ENCODE measurements at places on chromosomes 6 and 20.

GRCh38 chr6:16651871-16652270 lies 109.4 kb downstream of the ATXN1 start:
- no peak for DNase-seq

DNA sequence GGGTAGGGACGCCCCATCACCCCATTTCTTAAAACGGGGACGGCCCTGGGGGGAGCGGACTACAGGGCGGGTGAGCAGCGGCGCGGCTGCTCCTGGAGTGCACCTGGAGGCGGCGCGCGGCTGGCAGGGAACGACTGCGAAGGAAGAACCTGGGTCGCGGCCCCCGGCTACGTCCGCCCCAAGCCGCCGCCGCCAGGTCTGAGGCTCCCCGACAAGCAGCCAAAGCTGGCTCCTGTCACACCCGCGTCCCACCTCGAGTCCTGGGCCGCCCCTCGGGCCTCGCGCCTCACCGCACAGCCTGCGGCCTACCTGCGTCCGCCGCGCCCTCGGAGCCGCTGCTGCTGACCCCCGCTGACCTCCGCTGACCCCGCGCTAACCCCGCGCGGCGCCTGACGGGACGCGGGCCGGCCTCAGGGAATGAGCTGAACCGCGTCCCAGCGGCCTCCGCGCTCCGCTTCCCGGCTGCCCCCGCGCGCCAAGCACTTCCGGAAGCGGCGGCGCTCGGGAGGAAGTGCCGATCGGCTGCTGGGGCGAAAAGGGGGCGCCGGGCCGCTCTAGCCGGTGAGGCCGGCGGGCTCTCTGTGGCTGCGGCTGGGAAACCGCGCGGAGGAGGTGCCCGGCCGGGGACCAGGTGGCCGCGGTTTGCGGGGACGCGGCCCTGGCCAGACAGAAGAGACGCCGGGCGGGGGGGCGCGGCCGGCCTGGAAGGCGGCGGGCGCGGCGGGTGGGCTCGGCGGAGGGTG lies at the start of the genes ARFRP1 and ZGPAT:
Gene ARFRP1 (minus strand): TSS at position 419 of the 743 bp plus-strand sequence. CDS start 885 bp downstream, outside the sequence.
Gene ZGPAT (plus strand): TSS at position 482 of the 743 bp plus-strand sequence. CDS start 542 bp downstream, outside the sequence.
- peak; percentile 48 for DNase-seq

GRCh38 chr6:11132194-11132888 lies 20.8 kb upstream of the ERVFRD-1 start:
- DNase-seq: no peak

DNA sequence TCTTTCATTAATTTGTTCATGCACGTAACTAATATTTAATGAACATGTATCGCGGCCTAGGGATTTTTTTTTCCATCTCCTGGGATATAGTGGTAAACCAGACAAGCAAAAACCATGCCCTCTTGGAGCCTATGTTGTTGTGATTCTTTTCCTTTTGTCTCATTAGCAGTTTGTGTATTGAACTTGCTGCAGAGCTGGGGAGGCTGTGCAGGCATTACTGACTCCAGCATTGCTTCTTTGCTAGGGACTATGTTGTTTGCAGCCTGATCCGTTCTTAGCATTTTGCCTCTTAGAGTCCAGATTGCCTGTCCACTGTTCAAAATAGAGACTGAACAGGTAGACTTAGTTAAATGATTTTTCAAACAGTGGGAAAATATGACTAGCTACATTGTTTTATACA lies 9.7 kb downstream of the SCAF8 start:
- DNase-seq: no peak

- DNase-seq: no peak
Measured at GRCh38 chr6:1759870-1760269, 150.2 kb downstream of the FOXC1 start.

- DNase-seq: no peak
Measured at GRCh38 chr6:44316481-44316880, 3.3 kb upstream of the AARS2 start.

- no peak for DNase-seq
Measured at GRCh38 chr6:136918706-136919105, 3.4 kb upstream of the SLC35D3 start.

GRCh38 chr6:40444811-40445210 lies 142.4 kb downstream of the LRFN2 start:
- no peak for DNase-seq

DNA sequence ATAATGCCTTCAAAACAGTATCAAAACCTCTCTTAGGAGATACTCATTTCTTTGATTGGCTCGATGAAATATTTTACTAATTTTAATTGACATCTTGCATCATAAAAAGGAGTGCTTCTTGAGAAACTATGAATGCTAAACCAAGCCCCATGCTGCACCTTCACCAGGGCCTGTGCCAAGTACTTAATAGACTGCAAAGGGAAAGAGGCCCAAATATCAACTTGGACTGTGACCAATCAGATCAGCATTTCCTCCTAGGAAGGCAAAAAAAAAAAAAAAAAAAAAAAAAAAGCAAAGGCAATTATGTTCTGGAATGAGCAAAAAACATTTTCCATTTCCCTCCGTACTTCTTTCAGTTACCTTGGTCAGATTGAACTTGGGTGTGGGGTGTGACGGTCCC lies 253.0 kb upstream of the SOX4 start:
- no peak for DNase-seq

DNA sequence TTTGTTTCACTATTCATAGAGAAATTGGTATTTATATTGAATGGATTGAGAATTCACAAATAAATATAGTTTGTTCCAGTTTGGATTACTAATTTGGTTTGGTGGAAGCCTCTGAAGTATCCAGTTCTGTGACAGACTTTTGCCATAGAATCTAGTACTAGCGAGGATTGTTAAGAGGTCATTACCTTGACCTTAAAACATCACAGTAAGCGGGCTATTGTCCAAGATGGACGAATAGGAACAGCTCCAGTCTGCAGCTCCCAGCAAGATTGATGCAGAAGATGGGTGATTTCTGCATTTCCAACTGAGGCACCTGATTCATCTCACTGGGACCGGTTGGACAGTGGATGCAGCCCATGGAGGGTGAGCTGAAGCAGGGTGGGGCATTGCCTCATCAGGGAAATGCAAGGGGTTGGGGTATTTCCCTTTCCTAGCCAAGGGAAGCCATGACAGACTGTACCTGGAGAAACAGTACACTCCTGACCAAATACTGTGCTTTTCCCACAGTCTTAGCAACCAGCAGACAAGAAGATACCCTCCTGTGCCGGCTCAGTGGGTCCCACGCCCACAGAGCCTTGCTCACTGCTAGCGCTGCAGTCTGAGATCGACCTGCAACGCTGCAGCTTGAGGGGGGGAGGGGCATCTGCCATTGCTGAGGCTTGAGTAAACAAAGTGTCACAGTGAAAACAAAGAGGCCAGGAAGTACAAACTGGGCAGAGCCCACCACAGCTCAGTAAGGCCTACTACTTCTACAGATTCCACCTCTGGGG lies 66.4 kb upstream of the NEDD9 start:
- no peak for DNase-seq

DNA sequence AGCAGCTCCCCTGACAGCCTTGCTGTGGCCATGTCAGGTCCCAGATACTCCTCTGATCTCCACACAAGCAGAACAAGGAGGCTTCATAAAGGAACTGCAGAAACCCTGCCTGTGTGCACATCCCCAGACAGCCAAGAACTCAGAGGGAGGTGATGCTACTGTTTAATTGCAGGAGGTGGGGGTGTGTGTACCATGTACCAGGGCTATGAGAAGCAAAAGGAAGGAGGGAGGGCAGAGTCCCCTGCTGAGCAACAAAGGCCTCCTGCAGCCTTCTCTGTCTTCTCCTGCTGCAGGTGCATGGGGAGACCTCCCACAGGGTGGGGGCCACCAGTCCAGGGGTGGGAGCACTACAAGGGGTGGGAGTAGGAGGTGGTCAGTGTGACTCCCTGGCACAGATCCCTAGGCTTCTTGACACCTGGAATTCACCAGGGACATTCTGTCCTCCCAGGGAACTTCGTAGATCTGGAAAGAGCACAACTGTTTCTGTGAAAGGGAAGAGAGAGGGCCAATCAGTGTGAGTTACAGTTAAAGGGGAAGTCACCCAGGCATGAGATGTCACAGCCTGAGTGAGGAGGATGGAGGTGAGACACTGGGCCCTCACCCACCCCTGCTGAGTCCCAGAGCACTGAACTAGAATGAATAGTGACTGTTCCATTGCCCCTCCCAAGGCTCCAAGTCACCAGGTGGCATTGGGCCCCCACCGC lies 2.8 kb downstream of the CST2 start:
- DNase-seq: no peak

DNA sequence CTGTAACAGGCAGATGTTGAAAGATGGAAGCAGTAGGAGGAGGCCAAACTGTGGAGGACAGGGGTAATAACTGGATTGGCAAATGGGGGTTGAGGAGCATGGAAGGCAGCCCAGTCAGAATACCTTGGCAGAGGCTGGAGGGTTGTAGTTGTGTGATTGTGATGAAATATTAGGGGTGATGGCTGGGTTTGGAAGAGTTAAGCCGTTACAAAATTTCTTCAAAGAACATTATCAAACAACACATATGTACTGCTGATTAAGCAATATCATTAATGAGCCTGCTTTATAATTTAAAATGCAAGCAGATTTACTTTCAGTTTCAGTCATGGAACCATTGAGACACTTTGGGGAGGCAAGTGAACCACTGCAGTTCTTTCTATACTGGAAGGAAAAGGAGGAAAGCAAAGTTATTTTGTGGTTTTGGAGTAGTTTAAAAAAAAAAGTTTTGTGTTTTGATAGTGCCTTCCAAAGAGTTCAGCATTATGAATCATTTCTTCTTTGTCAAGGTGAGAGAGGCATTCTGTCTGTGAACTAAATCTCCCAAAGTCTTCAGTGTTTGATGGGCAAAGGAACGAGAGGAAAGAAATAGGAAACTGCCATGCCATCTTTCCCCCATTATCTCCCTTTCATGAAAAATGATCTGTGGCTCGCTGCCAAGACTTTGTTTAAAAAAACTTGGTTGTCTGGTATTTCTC lies 20.7 kb downstream of the FOXO3 start:
- DNase-seq: no peak

- DNase-seq: no peak
Measured at GRCh38 chr20:48156521-48156920, 371.2 kb upstream of the SULF2 start.

DNA sequence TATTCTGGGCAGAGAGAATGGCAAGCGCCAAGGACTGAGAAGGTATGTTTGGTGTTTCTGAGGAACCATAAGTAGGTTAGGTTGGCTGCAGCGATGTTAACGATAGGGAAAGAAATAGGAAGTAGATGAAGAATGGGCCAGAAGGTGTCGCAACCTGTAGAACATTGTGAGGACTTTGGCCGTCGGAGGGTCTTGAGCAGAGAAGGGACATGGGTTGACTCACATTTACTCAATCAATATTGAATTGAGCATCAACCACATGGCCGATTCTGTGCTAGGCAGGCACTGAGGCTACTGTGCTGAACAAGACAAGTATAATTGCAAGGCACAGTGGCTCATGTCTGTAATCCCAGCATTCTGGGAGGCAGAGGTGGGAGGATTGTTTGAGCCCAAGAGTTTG lies 26.8 kb upstream of the RPN2 start:
- DNase-seq: no peak

- no peak for DNase-seq
Measured at GRCh38 chr6:30861257-30862048, 22.9 kb upstream of the DDR1 start.

DNA sequence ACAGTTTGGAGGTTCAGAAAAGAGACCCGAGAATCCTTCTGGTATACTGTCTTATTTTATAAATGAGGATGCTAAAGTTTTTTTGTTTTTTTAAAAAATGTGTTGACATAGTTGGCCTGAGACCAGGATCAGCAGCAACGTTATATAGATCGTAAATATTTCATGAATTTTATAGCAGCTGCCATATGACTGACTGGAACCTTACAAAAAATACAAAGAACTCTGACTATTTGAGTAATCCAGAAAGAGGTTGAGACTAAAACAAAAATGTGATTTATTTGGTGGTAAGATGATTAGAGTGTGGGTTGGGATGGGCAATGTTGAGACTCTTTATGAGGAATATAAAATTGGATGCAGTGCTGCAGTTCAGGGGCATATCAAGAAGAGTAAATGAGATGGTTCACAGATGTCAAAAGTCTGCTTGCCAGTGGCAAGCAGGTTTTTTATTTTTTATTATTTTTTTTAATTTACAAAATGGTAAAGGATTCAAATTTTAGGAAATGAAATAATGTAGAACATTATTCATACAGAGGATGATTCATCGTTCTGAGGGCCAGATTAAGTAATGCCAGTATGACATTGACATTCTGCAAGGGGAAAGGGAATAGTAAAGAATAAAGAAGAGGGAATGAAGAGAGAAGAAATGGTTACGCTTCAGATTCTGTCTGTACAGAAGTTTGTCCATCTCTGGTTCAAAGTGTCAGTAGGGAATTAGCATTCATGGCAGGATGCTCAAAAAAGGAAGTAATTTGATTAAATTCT lies 58.5 kb downstream of the SCAF8 start:
- DNase-seq: peak; percentile 22

DNA sequence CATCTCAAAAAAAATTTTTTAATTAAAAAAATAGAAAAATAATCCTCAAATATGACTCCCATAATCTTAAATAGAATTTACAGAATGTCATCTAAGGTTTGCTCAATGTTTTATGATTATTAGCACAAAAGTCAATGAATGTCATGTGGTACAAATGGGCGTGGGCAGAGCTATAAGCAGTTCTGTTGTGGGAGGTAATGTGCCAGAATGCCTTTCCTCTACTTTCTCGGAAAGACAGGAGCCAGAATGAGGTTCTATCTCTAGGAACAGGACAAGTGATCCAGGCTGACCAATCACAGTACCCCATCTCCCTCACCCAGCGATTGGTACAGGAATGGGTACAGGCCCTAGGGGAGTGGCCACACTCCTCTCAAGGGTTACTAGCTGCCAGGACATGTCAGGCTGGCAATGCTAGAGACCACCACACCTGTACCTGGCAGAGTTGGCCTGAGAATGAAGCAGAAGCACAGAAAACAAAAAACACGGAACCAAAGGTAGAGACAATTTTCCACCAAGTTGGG lies 15.1 kb downstream of the RALGAPA2 start:
- no peak for DNase-seq

DNA sequence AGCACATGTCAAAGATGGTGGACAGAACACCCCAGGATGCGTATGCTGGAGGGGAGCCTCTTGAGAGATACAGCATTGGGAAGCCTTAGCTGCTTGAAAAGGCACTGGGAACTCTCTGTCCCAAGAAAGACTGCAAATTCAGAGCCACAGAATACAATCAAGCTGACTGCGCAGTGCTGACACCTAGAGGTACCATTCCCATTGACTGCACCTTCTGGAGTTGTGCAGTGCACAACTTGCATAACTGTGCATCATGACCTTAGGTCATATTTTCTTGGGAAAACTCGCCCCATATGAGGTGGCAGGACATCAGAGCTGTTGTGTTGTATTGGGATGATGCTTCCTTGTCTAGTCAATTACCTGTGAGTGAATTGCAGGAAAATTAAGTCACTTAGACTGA lies 646.5 kb upstream of the NOX3 start:
- no peak for DNase-seq

- no peak for DNase-seq
Measured at GRCh38 chr6:2244261-2245102, 923 bp downstream of the GMDS start.

DNA sequence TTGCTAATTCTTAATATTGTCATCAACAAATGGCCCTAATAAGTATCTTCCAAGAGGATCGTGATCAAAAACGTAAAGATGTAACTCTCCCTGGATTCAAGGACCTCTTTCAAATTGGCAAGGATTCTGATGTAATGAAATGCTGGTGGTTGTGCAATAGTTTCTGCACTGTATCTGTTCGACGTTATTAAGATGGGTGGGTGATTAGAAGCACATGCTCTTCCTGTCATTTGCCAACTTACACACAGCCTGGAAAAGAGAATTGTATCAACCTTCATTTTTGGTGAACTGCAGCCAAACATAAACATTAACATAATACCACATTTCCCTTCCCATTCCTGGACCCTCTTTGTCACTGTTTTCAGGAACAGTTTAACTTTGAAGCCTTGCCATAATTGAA lies 9.8 kb downstream of the FOXQ1 start:
- no peak for DNase-seq

GRCh38 chr6:149076355-149076734 lies 241.2 kb upstream of the TAB2 start:
- no peak for DNase-seq

All from HS-27A (cell line).